NCI-H1092 (cell line): ENCODE measurements at places on chromosomes 2 and 18.

- DNase-seq: no peak
These were observed 143.6 kb downstream of the MYO3B start for GRCh38 chr2:170321526-170321925.

DNA sequence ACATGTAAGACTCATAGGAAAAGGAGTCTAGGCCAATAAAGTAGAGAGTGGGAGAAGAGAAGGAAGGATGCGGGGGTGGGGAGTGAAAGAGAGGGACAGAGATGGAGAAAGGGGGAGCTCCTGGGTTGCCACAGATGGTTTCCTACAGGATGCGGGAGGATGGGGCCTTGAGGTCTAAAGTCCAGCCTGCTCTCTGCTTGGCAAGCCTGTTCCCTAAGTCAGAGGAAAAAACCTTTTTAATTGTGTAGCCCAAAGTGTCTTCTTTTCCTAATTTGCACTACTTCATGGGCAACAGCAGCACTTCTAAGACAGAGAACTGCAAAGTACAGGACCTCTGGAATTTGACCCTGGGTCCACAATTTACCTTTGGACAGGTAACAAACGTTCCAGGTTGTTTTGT is 1.4 kb upstream of the FAM110C start:
- DNase-seq: no peak

DNA sequence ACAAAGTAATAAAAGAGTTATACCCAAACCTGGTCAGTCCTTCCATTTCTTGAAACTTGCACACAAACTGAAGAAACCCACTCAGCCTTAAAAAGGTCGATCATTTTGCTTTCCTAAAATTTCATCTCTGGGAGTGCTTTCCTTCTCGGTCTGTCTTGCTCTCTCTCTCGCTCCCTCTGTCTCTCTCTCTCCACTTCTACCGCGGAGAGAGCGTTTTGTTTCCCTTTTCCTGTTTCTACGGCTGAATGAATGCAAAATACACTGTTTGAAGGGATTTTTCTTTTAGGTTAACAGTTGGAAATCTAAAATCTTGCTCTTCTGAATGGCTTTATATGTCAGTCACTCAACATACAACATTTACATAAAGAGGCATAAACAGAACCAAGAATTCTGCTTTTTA is 424.2 kb downstream of the TGIF1 start:
- DNase-seq: peak; percentile 1

GRCh38 chr2:111688482-111688881 is 195.5 kb downstream of the ANAPC1 start:
- no peak for DNase-seq

- no peak for DNase-seq
These were observed 117.7 kb downstream of the B3GNT2 start for GRCh38 chr2:62313449-62314227.
